ENCODE measurements at places on chromosomes 7 and 10. TPM values are rescaled to one million over a fixed set of nuclear protein-coding genes. Genes with fewer than 3 reads are reported as not detected.

GRCh38 chr10:26855186-26855585 lies 5.6 kb downstream of the ABI1 start:
- no peak for ATAC-seq

The CHN2 gene
- total RNA-seq: 9.7 TPM

GRCh38 chr10:130762491-130762890 lies 549.0 kb downstream of the TCERG1L start:
- no peak for ATAC-seq

GRCh38 chr10:114868870-114869519 lies 47.4 kb downstream of the FHIP2A start:
- no peak for ATAC-seq

The TMEM168 gene
- total RNA-seq: 11.4 TPM

Data from gastroesophageal sphincter (tissue), 4 donors.